ENCODE measurements at places on chromosomes 4 and X. TPM values are rescaled to one million over a fixed set of nuclear protein-coding genes. Genes with fewer than 3 reads are reported as not detected.
A peak's percentile ranks its signal among the peaks of the same experiment; 100 is the strongest.

Gene PRDM8
- polyA plus RNA-seq = 2.8 TPM

- DNase-seq = no peak
Observed at GRCh38 chr4:53804719-53805118, 213.4 kb upstream of the LNX1 start.

Gene FAM236B
- polyA plus RNA-seq = not detected

- peak; percentile 66 for DNase-seq
Observed at GRCh38 chr4:100286636-100287035, 96.4 kb upstream of the DDIT4L start.

All from renal pelvis (tissue), 12 donors.